ENCODE measurements at places on chromosomes 3 and 15. TPM values are rescaled to one million over a fixed set of nuclear protein-coding genes. Genes with fewer than 3 reads are reported as not detected.

Gene ASB14
- 0.24 TPM for total RNA-seq

Gene CSPG4
- 84.0 TPM for total RNA-seq

Gene ISLR
- total RNA-seq: 95.1 TPM

DNA sequence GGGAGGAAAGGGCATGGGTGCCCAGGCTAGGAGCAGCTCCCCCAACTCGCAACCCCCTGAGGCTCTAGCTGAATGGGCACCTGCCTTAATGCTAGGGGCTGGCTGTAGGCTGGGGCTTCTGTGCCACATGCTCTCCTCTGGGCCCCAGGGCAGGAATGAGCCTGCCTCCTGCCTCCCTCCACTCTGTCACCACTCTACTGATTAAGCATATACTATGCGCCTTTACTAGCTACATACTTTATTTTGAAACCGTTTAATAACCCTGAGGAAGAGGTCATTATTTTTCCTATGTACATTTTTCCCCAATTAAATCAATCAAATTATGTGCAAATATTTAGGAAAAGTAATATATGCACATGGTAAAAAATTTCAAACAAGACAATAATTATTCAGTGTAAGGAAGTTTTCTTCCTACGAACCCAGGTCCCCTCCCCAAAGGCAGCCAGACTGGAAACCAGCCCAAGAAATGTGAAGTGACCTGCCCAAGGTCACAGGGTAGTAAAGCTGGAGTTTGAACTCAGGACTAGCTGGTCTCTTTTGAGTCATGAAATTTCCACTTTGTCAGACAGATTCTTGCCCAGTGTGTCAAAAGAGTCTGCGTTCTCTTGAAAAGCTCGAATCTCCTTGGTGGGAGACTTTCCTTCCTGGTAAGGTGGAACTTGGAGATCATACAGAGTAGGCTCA lies 122.5 kb downstream of the DNAJB8 start:
- DNase-seq: no peak

DNA sequence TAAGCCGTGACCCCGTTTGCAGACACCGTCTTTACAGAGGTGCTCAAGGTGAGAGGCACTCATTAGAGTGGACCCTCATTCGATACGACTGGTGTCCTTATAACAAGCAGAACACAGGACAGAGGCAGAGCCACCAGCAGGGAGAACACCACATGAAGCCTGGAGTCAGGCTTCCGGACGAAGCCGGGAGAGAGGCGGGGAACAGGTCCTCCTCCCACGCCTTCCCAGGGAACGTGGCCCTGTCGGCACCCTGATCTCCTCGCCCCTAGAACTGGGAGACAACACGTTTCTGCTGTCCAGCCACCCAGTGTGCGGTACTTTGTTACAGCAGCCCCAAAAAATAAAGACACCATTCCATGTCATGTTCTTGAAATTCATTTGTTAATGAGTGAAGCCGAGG lies 33.6 kb downstream of the ZDHHC19 start:
- DNase-seq: no peak

DNA sequence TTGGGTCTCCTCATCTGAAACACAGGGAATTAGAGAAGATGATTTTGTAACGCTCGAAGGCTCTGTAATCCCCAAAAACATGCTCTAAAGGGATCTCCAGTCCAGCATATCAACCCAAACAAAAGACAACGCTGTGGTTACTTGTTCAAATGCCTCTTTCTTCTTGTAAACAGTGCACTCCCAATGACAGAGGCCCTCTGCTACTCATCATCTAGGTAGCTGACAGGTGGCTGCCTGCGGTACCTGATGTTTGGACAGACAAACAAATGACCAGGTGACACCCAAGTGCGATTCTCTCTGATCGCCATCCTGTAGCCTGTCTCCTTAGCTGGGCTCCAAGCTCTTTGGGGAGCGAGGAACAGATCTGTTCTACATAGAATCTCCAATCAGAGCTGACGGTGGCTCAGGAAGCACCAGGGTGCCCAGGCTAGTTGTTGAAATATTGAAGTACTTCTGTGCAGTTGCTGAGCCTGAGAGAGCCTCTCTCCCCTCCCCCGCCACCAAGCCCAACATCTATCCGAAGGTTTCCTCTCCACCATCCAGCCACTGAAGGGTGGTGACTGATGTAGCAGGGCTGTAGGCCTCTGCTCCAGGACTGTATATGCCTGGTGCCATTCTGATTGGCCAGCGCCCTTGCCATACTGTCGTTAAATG lies 238.7 kb downstream of the XXYLT1 start:
- no peak for DNase-seq

DNA sequence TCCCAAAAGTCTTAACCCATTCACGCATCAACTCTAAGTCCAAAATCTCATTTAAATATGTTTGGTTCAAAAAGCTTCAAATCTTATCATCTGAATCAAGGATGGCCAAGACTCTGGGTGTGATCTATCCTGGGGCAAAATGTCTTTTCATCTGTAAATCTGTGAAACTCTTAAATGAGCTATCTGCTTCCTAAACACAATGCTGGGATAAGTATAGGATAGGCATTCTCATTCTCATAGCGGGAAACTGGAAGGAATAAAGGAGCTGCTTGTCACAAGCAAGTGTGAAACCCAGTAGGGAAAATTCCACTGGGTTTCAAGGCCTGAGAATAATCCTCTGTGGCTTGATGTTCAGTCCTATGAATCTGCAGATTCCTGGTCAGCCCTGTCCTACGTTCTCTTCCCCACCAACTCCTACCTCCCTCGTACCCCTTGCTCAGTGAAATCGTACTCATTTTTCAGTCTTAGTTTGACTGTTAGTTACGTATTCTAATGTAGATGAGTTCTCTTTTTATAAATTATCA lies 156.7 kb downstream of the EPHA3 start:
- no peak for DNase-seq

DNA sequence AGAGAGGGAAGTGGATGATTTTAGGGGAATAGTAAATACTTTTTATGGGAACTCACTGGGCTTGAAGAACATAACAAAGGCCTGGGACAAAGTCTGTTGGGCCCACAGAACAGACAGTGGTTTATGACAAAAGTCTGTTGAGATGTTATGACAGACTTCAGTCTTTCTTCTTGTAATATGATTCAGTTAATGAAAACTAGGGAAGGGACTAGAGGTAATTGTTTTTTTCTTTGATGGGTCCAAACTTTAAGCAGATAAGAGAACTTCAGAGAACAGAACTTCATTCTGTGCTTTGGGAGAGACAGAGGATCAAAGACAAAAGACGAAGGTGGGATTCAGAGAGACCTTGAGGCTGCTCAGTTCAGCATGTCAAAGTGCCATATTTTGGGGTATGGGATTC lies 9.3 kb downstream of the CRYBG3 start:
- no peak for DNase-seq

DNA sequence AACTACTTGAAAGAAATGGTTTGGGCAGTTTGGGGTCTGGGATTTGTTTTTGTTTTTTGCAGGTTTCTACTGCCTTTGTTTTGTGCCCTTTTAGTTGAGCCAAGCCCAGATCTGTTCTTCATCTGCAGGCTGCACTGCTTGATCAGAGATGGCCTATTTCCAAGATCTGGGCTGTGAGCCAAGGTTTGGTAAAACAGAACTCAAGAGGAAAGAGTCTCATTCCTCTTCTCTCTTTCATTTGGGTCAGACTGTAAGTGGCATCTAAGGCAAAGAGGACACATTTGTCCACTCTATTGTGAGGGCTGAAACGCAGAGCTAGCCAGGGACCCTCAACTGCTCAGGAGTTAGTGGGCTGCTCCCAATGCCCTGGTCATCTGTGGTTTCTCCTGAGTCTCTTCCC lies 104.4 kb upstream of the UBE3A start:
- peak; percentile 90 for DNase-seq
